ENCODE measurements at places on chromosomes 4 and X. TPM values are rescaled to one million over a fixed set of nuclear protein-coding genes. Genes with fewer than 3 reads are reported as not detected.

Gene GPR143
- total RNA-seq: 1.8 TPM

Gene MAP3K15
- 1.3 TPM for total RNA-seq

DNA sequence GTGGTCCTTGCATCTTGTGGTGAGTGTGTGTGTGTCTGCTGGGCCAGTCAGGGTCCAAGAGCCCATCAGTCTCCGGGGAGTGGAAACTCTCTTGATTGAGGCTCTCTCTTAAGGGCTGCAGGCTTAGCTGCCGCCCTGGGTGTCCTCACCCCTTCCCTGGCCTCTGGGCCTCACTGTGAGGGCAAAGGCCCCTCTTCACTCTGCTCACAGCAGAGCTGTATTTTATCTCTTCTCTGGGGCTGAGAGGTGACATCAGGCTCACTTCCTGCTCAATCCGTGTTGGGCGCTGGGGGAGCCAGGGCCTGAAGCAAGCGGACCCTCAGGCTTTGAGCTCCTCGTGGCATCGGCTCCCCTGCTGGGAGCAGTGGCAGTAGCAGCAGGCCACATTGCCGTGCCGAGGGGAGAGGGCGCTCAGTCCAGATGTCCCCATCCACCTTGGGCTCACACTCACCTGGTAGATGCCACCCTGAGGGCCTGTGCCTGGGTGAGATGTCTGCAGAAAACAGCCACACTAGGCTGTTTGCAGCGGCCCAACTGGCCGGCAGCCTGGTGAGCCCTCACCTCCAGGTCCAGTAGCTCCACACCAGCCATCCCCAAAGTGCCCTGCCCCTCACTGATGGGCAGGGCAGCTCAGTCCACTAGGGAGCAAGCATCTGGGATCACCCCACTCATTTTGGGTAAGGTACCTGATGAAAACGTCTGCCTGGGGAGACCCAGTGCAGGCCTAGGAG lies 24.7 kb upstream of the PRPS1 start:
- DNase-seq: no peak

GRCh38 chr4:61827907-61828391 lies 627.8 kb downstream of the ADGRL3 start:
- no peak for DNase-seq

Gene IQCM
- 0.20 TPM for total RNA-seq

GRCh38 chr4:3031357-3032082 lies 42.8 kb downstream of the HTT-AS start:
- no peak for DNase-seq

- DNase-seq: no peak
These were observed 813 bp upstream of the APBB2 start for GRCh38 chr4:41215155-41215554.

Gene VCX2
- total RNA-seq: not detected

- DNase-seq: no peak
These were observed 30.7 kb downstream of the PALLD start for GRCh38 chr4:168527560-168527959.

Gene XAGE2
- total RNA-seq: not detected

Gene FGF13
- total RNA-seq: 0.02 TPM

DNA sequence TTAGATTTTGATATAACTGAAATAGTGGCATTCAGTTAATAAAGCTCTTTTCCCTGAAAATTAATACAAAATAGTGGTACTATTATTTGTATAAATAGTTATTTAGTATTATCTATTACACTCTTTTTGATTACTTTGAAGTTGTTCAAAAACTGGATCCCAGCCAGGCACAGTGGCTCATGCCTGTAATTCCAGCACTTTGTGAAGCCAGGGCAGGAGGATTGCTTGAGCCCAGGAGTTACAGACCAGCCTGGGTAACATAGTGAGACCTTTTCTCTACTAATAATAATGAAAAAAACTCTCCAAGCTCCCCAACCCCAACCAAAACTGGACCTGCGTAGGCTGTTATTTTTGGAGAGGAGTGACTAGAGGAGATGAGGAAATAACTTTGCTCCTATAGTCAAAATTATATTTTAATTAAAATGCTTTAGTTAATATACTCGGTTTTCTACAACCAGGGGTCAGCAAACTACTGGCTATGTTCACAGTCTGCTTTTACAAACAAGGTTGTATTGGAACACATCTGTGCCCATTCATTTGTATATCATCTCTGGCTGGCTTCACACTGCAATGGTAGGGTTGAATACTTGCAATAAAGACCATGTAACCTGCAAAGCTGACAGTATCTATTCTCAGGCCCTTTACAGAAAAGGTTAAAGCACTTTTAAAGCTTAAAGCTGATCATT lies 27.6 kb downstream of the GUCY1A1 start:
- no peak for DNase-seq

Gene ATP6AP1
- total RNA-seq: 53.4 TPM

Gene TREX2
- total RNA-seq: 2.9 TPM

DNA sequence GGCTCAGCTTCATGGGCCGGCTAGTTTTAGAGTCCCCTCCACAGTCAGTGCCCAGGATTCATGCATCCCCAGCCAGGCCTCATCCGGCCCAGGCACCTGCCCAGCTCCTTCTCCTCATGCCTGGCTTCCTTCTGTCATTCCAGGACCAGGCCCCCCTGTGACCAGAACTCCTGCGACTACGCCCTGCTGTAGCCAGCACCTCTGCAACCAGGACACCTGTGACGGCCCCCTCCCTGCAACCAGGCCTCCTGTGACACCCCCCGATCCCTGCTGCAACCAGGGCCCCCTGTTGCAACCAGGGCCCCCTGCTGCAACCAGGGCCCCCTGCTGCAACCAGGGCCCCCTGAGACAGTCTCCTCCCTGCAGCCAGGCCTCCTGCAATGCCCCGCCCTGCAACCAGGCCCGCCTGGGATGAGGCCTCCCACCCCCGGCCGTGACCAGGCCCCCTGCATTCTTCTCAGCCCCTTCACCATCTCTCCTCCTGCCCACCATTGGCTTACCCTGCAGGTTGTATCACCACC lies 46.8 kb downstream of the HTRA3 start:
- no peak for DNase-seq

GRCh38 chr4:52472444-52472843 lies 186.7 kb downstream of the USP46 start:
- no peak for DNase-seq

DNA sequence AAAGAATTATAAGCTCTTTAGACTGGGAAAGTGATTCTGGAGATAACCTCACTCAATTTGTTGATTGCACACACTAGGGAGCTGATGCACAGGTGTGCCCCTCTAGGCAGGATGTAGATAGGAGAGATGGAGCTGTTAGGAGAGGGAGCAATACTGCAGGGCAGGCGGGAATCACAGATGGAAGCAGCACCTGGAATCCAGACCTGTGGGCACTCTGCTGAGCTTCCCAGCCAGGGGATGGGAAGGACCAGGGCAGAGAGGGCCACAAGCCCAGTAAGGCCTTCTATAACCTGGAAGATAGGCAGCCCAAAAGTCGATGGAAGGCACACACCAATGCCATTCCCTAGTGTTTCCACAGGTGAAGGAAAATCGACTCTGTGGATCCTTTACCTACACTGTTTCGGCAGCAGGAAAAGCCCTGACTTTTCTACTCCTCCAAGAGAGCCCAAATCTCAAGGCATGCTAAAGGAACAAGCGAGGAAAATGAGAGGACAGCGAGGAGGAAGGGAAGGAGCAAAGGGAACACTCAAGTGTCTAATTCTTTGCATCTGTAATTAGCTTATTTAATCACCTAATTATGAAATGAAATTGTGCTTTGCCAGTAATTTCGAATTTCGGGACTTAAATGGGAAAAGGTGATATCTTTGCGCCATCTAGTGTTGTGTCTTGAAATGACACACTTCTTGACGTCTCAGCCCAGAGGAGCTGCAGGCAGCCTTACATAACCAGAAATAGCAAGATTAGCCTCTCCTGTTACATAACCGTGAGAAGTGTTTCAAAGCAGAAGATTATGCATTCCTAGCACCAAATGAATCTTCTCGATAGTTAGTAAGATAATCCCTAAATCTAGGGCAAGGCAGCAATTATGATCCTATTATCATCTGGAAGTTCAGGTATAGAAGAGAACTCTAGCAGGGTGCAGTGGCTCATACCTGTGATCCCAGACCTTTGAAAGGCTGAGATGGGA lies 31.0 kb upstream of the TLR3 start:
- peak; percentile 79 for DNase-seq

Gene ALAS2
- not detected for total RNA-seq

DNA sequence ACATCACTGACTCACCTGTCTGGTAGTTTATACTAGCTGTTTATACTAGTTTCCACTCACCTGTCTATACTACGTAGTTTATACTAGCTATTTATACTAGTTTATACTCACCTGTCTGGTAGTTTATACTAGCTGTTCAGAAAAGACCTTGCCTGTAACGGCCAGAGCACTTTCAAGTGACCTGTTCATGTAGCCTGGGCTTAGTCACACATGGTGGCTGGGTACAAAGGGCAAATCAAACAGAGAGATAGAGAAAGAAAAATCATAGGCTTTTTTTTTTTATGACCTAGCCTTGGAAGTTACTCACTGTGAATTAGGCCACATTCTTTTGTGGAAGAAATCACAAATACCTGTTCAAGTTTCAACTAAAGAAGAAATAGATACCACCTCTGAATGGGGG lies 30.7 kb upstream of the SPANXN4 start:
- no peak for DNase-seq

Gene FHIP1A
- total RNA-seq: 14.8 TPM

Gene NXF2B
- total RNA-seq: not detected

Gene ITIH6
- total RNA-seq: not detected

GRCh38 chrX:46715530-46715929 lies 43.4 kb downstream of the SLC9A7 start:
- DNase-seq: no peak

Gene HS6ST2
- total RNA-seq: 24.6 TPM

GRCh38 chrX:131298036-131298435 lies 8.9 kb upstream of the IGSF1 start:
- DNase-seq: no peak

- no peak for DNase-seq
These were observed 272.4 kb upstream of the SMIM31 start for GRCh38 chr4:164481306-164482091.

- no peak for DNase-seq
These were observed 53.1 kb downstream of the SYNPO2 start for GRCh38 chr4:118941799-118942198.

GRCh38 chr4:89347363-89348025 lies 39.9 kb upstream of the GPRIN3 start:
- no peak for DNase-seq

DNA sequence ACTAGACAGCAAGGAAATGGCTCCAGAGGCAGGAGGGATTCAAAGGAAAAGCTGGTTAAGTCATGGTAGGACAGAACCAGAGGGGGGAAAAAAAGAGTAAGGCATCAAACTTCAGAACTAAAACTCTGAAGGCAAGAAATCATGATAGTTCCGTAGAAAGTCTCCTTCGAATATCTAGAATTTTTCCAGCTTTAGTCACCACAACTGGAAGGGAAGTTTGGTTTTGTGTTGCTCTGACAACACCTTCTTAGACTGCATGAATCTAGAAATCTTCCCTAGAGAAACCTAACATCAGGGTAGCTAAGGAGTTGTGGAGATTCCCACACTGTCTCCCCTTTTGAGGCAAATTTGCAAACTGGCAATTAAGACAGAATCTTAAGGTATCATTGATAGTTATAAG lies 33.7 kb downstream of the AMMECR1 start:
- no peak for DNase-seq

DNA sequence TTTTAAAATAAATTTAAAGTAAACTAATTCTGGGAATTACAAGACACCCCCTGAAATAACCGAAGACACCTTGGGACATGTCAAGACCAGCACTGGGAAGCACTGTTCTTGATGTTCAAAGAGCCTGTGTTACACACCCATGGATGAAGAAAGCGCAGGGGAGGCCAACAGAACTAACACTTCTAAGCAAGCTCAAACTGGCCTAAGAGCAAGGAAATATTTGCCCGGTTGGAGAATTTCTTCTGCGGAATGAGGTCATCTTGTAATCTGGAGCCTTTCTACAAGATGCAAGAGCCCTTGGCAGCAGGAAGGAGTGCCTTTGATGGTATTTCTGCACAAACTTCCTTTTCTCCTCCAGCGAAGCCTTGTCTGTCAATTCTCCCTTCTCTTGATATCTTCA lies 9.3 kb upstream of the EFHC2 start:
- no peak for DNase-seq

DNA sequence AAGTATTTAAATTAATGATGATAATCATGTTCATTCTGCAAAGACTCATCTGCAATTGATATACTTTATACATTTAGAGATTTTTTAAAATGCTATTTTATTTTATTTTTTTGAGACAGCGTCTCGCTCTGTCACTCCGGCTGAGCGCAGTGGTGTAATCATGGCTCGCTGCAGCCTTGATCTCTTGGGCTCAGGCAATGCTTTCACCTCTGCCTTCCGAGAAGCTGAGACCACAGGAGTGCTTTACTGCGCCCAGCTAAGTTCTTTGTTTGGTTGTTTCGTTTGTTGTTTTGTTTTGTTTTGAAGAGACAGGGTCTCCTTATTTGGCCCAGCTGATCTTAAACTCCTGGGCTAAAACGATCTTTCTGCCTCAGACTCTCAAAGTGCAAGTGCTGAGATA lies 1541.0 kb downstream of the PCDH7 start:
- no peak for DNase-seq

Gene DUSP9
- 14.2 TPM for total RNA-seq

Gene SERTM2
- not detected for total RNA-seq

GRCh38 chr4:156800463-156800862 lies 171.1 kb downstream of the PDGFC start:
- no peak for DNase-seq

DNA sequence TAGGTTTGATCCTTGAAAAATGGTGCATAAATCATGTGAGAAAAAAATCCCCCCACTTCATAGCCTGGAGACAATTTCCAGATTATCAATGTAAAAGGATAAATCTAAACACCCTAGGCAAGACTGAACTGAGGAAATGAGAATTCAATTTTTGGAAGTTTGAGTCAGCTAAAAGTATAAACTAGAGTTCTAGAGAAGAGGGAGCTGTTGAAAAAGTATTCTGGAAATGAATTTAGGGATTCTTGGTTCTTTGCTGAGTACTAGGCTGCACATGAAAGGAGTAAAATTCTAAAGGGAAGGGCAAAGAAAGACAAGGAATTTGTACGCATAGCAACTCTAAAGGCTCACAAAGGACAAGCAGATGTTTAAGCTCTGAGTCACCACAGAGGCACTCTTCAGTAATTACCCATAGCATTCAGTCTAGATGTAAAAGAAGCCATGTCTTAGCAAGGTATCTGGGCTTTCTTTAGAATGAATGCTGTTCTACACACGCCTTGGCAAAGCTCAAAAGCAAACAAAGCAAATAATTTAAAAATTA lies 896.5 kb downstream of the PDHA2 start:
- peak; percentile 64 for DNase-seq

Data from HCT116 (cell line).